ENCODE measurements at places on chromosomes 11 and 22. TPM values are rescaled to one million over a fixed set of nuclear protein-coding genes. Genes with fewer than 3 reads are reported as not detected.

C22orf23 gene
- 4.2 TPM for polyA plus RNA-seq

OR51B4 gene
- not detected for polyA plus RNA-seq

BLID gene
- polyA plus RNA-seq: not detected

MS4A1 gene
- 0.37 TPM for polyA plus RNA-seq

PLAAT4 gene
- 11.5 TPM for polyA plus RNA-seq

Data from left renal pelvis (tissue), 4 donors.